ENCODE measurements at places on chromosomes 4 and X.

DNA sequence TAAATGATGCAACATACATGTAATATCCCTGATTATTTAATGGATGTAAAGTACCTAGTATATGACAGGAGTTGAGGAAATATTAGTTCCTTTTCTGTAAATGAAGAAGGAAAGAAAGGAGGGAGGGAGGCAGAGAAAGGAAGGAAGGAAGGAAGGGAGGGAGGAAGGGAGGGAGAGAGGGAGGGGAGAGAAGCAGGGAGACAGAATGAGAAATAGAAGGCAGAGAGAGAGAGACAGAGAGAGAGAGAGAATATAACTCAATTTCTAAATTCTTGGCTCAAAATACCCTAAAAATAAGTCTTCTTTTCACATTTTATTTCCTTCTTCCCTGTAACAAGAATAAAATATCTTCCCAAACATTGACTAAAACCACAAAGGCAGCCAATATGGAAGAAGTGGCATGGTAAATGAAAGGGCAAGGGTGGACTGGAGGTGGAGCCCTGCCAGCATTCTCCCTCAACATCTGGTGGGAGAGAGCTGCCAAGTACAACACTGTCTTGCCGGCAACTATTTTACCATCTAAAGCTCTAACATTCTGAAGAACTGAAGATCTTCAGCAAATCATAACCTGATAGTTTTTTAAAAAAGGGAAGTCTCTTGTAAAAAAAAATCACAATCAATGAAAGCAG, 245.1 kb downstream of the PPP3CA start:
- no peak for DNase-seq

- no peak for DNase-seq
These were observed 38.3 kb downstream of the RAPGEF2 start for GRCh38 chr4:159141193-159141592.

DNA sequence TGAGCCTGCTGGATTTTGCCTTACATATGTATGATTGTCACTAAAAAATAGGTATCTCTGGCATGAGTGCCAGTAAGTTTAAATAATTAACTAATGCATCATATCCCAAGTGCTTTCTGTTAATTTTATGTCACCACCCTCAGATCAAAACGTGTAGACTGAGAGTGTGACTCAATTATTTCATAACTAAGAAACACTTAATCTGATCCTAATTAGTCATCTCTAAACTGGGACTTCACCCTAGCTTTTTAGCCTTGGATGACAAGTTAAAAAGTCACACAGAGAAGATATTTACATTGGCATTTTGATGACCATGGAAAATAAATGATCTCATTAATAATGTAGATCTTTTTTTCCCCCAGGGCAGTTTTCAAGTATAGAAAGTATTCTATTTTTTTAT, 23.1 kb upstream of the SLC6A14 start:
- DNase-seq, result no peak

DNA sequence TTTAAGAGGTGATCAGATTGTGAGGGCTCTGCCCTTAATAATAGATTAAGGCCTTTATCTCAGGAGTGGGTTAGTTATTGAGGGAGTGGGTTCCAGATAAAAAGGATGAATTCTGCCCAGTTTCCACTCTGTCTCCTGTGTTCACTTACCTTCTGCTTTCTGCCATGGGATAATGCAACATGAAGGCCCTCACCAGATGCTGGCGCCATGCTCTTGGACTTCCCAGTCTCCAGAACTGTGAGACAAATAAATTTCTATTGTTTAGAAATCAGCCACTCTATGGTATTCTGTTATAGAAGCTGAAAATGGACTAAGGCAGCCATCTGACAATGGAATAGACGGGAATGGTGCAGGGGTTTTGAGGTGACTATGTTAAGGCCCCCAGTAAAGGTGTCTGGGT, 6.9 kb upstream of the RELL1 start:
- DNase-seq, result no peak

GRCh38 chrX:108148524-108148923, 56.9 kb downstream of the ATG4A start:
- peak; percentile 59 for DNase-seq

- peak; percentile 53 for DNase-seq
These were observed 680.4 kb downstream of the DMD start for GRCh38 chrX:32530802-32531403.

Data from activated CD4-positive, alpha-beta T cell treated with anti-CD3 and anti-CD28 coated beads, Interleukin-2, amount 50 U/mL, for 16 hours (primary cell).